ENCODE measurements at places on chromosomes 2 and 18. TPM values are rescaled to one million over a fixed set of nuclear protein-coding genes. Genes with fewer than 3 reads are reported as not detected.

The GRP gene
- total RNA-seq, result not detected

DNA sequence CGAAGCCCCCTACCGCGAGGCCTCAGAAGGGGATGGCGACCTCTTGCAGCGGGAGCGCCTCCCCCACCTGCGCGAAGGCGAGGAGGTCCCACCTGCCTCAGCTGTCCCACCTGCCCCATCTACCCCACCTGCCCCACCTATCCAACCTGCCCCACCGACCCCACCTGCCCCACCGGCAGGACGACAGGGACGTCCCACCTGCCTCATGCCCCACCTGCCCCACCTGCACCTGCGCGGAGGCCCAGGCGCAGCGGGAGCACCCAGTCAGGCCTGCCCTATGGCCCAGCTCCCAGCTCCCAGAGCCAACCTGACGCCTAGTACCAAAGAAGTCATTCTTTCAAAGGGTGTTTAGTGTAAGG lies 489.1 kb upstream of the SMIM21 start:
- H3K4me3 ChIP-seq, result peak overlapping the region; percentile 54
- no peaks in the 10 kb centered on the region for H3K27me3 ChIP-seq
- H3K27ac ChIP-seq, result no peak overlapping the region

DNA sequence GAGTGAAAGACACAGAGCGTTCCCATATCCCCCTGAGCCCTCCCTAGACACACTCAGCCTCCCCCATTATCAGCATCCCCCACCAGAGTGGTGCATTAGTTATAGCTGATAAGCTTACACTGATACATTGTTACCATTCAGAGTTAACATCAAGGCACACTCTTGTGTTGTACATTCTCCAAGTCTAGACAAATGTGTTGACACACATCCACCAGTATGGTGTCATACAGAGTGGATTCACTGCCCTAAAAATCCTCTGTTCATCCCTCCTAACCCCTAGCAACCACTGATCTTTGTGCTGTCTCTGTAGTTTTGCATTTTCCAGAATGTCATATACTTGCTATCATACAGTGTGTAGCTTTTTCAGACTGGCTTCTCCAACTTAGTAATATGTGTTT lies 78.0 kb upstream of the RPL31 start:
- H3K4me1 ChIP-seq, result peaks cover 17% of the 10 kb centered on the region
- no peak overlapping the region for H3K4me3 ChIP-seq
- H3K27me3 ChIP-seq, result no peaks in the 10 kb centered on the region
- peaks cover 12% of the 10 kb centered on the region for H3K36me3 ChIP-seq
- DNase-seq, result no peak

The FOSL2 gene
- total RNA-seq, result 39.9 TPM

GRCh38 chr2:150595803-150596470 lies 108.5 kb upstream of the RND3 start:
- no peak for DNase-seq
- H3K4me3 ChIP-seq, result no peak overlapping the region
- H3K27ac ChIP-seq, result no peak overlapping the region
- no peaks in the 10 kb centered on the region for H3K27me3 ChIP-seq
- no peaks in the 10 kb centered on the region for H3K36me3 ChIP-seq

DNA sequence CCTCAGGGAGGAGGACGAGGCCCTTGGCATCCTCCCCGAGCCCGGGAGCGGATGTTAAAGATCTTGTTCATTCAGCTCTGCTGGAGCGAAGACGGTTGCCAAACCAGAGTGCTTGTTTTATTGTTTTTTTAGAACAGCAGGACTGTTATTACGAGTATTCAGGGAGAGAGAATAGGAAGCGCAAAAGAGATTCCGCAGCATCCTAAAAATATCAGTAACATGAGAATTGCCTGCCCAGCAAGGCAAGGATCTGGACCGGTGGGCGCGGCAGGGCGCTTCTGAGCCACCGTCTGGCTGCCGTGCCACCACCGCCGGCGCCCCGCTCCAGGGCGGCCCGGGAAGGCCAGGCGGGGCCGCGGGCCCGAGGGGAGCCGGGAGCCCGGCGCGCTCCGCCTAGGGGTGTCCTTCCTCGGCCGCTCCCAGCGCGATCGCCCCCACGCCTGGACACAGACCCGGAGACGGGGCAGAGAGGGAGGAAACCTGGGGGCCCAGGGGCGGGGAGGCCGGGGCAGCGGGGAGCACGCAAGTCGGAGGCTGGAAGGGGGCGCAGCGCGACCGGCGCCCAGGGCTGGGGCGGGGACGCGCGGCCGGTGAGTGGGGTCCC lies 843 bp downstream of the CYS1 start:
- peak overlapping the region; percentile 64 for H3K27ac ChIP-seq
- peaks cover 14% of the 10 kb centered on the region for H3K27me3 ChIP-seq
- peaks cover 23% of the 10 kb centered on the region for H3K4me1 ChIP-seq
- no peaks in the 10 kb centered on the region for H3K36me3 ChIP-seq

The RIF1 gene
- 12.8 TPM for total RNA-seq

The TMEM163 gene
- 0.91 TPM for total RNA-seq

GRCh38 chr2:221435171-221435570 lies 136.9 kb downstream of the EPHA4 start:
- H3K4me1 ChIP-seq, result no peaks in the 10 kb centered on the region
- H3K27me3 ChIP-seq, result no peaks in the 10 kb centered on the region
- H3K36me3 ChIP-seq, result no peaks in the 10 kb centered on the region
- H3K4me3 ChIP-seq, result no peak overlapping the region

DNA sequence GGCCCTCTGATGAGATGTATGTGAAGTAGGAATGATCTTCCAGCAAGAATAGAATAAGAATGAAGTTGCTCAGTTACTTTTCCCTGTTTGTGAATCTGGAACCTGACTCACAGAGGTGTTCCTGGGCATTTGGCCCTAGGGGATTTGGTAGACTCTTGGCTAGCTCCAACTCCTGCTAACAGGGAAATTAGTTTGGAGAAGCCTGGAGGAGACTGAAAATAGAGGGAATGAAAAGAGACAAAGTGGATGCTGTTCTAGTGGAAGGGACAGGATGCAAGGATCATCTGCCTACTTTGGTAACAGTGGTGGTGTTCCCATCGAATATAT lies 19.6 kb downstream of the TMEM17 start:
- H3K4me3 ChIP-seq, result no peak overlapping the region
- H3K36me3 ChIP-seq, result no peaks in the 10 kb centered on the region
